ENCODE measurements at places on chromosomes 2 and 18.

- no peak for DNase-seq
Measured at GRCh38 chr2:654896-655295, 22.3 kb downstream of the TMEM18 start.

DNA sequence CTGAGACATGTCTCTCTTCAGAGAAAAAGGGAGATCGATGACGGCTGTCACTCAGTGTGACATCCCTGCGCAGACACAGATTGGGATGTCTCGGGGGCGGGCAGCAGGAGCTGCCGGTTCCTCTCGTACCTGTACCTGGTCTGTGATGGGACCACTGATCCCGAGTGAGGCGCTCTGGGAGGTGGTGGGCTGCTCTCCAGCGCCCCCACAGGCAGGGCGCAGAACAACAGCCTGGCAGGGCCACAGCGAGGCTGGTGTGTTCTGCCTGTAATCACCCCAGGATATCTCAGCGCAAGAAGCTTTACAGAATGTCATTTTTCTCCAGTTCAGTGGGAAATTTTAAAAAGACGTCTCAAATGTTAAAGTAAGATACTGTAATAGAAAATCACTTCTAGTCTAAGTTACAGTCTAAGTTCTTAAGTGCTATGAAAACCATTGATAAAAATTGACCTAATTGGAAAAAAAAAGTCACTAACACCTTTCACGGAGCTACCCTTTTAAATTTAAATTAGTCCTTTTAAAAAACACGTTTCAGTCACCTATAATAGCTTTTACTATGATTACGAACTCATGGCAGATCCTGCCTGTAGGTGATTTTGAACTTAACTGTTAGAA lies 189.8 kb downstream of the SNTG2 start:
- DNase-seq = peak; percentile 27

- no peak for DNase-seq
Measured at GRCh38 chr2:169081551-169081950, 12.2 kb downstream of the DHRS9 start.

DNA sequence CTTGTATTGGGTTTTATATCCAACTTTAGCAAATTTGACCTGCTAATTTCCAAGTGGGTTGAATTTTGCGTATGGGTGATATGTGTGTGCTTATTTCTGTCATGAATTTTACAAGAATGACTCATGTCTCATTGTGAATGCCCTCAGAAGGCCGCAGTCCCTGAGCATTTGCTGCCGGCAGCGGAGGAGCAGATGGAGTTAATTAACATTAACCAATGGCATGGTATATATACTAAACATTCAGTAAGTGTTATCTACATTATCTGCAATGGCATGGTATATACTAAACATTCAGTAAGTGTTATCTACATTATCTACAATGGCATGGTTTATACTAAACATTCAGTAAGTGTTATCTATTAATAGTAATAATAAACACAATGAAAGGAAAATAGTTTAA lies 90.1 kb downstream of the DOK6 start:
- DNase-seq = no peak

DNA sequence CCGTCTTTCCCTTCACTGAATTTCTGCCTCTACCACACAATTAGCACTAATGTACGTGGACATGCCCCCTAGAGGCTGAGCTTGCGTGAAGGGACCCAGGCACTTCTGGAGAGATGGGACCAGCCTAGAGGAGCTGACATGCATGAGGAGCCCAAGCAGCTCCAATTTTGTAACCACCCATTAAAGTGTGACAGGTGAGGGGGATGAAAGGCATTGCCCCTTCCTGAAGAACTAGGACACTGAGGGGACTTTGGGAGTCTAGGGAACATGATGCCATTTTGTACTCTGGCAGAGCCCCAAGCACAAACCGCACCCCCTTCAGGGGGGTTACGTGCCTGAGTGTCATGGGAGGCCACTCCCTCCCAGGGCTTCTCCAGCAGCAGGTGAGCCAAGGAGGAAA lies 63.6 kb downstream of the HNRNPLL start:
- DNase-seq = no peak

GRCh38 chr18:9016633-9017166 lies 85.8 kb upstream of the NDUFV2 start:
- no peak for DNase-seq

GRCh38 chr2:102604769-102605168 lies 14.6 kb upstream of the SLC9A2 start:
- DNase-seq = no peak

GRCh38 chr2:95262896-95263542 lies 11.2 kb upstream of the PROM2 start:
- DNase-seq = no peak

GRCh38 chr2:108607706-108608301 lies 73.5 kb downstream of the LIMS1 start:
- no peak for DNase-seq

Data from effector CD8-positive, alpha-beta T cell (primary cell).